Epithelial cell of proximal tubule (primary cell): ENCODE measurements at places on chromosomes 5 and 9.

- DNase-seq, result no peak
Measured at GRCh38 chr5:139394654-139395566, at the start of gene PROB1. Gene PROB1 (minus strand): TSS chr5:139395104. CDS start chr5:139395081, 23 bp downstream.

GRCh38 chr5:57663466-57663865 is 180.9 kb upstream of the ACTBL2 start:
- no peak for DNase-seq

- DNase-seq, result no peak
Measured at GRCh38 chr5:133035224-133035623, 8.9 kb upstream of the ZCCHC10 start.

- no peak for DNase-seq
Measured at GRCh38 chr9:88202321-88202720, 64.0 kb upstream of the SPATA31C2 start.
